C1 segment of cervical spinal cord (tissue), 14 donors: ENCODE measurements at places on chromosomes 12 and 14.

GRCh38 chr12:11545484-11546330 lies 103.8 kb upstream of the ETV6 start:
- no peak for DNase-seq

GRCh38 chr14:69237142-69237541 lies 22.8 kb upstream of the GALNT16 start:
- DNase-seq: no peak

- DNase-seq: no peak
These were observed 13.0 kb downstream of the PARP2 start for GRCh38 chr14:20356422-20356821.

- no peak for DNase-seq
These were observed 14.6 kb downstream of the BTG1 start for GRCh38 chr12:92130999-92131398.

DNA sequence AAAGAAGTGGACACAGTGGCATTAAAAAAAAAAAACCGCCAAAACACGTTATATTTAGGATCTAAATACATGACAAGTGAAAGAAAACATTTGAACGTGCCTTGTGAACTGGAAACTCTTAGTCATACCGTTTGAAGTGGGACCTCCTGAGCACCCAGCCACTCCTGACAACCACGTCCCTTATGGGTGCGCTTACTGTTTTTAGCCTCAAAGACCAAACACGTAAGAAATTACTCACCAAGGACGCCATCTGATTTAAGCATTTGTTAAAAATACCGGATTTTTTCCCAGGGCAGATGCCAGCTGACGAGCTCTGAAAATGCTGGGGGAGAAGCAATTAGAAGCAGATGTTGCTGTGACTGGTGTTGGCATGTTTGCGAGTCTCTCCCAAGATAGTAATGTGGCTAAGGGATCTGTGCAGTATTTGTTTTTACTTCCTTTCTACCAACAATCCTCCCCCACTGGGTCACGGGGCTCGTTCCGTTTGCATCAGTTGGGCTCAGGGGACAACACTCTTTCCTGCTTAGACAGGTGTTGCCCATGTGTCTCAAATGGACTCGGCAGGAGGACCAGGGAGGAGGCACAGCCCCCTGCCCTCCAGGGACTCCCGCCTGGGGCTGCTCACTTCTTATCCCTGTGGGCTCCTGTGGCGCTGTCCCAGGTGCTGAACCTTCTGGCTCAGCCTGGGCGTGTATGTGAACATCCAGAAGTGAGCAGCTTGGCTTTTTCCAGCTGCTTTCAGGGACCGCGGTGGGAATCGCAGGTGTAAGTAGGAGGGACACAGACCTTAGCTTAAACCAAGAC lies 101.0 kb downstream of the BEGAIN start:
- no peak for DNase-seq

DNA sequence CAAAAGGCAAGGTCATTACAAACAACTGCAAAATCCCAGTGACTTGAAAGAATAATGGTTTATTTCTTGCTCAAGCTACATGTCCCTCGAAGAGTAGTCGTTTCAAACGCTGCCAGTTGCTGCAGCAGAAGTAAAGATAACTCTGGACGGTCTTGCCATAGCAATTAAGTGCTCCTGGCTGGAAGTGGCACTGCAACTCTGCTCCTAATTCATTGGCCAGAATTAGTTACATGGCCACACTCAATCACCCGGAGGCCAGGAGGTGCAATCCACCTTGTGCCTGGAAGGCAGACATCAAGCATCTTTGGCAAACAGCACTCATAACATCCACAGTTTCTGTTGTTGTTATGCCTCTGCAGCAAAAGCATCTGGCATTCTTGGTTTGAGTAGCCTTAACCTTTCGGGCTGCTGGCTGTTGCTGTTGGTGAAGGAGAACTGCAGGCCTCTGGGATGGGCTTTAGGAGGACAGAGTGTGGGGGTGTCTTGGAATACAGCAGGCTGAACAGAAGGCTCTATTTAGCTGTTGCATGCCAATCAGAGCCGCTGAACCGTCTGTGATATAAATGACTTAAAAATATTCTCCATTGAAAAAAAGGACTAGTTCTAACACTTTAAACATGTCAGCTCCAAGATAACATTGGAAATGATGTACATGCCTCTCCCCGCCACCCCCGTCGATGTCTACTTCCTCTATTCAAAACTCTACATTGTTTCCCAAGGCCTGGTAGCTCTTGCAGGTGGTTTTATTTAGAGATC lies 123.5 kb upstream of the DYRK2 start:
- DNase-seq: no peak

- DNase-seq: no peak
These were observed 23.4 kb upstream of the GLIPR1 start for GRCh38 chr12:75457191-75457590.

- no peak for DNase-seq
These were observed 1.4 kb upstream of the MYH6 start for GRCh38 chr14:23409475-23409874.

- DNase-seq: no peak
These were observed 200.3 kb downstream of the KTN1 start for GRCh38 chr14:55780156-55780946.

GRCh38 chr12:107602446-107602845 lies 83.2 kb upstream of the PWP1 start:
- no peak for DNase-seq

DNA sequence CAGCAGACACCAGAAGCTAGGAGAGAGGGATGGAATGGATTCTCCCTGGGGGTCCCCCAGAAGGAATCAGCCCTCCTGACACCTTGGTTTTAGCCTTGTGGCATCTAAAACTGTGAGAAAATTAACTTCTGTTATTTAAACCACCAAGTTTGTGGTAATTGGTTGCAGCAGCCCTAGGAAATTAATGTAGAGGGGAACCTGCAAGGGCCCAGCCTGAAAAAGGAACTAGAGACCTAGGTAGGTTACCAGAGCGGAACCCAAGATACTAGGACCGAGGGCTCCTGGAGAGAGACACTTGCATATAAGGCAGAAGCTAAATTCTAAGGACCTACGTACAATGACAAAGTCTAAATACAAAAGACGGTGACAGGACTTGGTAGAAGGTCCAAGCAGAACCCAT lies 8.1 kb upstream of the DENND5B start:
- DNase-seq: no peak

GRCh38 chr12:47750229-47750798 lies 8.4 kb downstream of the RAPGEF3 start:
- no peak for DNase-seq

- DNase-seq: no peak
These were observed 674.7 kb upstream of the TMEM132C start for GRCh38 chr12:127592245-127592644.

- DNase-seq: no peak
These were observed 1.7 kb downstream of the YY1 start for GRCh38 chr14:100240668-100241032.

GRCh38 chr14:78346747-78347146 lies 176.6 kb downstream of the NRXN3 start:
- DNase-seq: no peak
